Aorta (tissue), 5 donors: ENCODE measurements at places on chromosomes 4 and X. TPM values are rescaled to one million over a fixed set of nuclear protein-coding genes. Genes with fewer than 3 reads are reported as not detected.
A peak's percentile ranks its signal among the peaks of the same experiment; 100 is the strongest.

DNA sequence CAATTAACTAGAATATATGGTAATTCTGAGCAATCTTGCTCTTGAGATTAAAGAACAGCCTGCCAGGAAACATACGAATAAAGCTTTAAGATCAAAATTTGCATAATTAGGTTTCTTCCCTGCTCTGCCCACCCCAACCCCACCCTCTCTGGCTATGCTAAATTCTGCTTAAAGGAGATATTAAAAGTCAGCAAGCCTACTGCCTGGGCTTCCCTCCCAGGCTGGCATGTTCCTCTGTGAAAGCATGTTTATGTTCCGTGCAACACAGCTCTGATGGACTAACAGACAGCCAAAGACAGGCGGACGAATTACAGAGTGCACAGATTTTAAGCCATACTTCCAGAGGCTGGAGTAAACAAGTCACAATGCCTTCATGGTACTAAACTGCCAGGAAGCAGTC, 28.4 kb downstream of the CD99L2 start:
- no peak for DNase-seq
- no peaks in the 10 kb centered on the region for H3K4me1 ChIP-seq

DNA sequence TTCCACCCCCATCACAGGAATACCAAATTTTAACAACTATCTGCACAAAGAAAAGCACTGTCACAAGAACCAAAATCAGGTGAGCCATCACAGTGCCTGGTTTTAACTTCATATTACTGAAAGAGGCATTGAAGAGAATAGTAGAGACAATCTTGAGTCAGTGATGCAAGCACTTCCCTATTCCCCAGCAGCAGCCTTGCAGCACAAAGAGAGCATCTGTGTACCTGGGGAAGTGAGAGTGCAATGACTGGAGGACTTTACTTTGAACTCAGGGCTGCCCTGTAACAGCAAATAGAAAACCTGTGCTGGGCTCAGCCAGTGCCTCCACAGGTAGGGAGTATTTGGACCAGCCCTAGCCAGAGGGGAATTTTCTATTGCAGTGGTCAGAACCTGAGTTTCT, 361.8 kb downstream of the TEX13C start:
- no peaks in the 10 kb centered on the region for H3K36me3 ChIP-seq
- H3K27me3 ChIP-seq: no peaks in the 10 kb centered on the region
- no peaks in the 10 kb centered on the region for H3K4me1 ChIP-seq
- H3K4me3 ChIP-seq: no peak overlapping the region
- DNase-seq: no peak
- no peak overlapping the region for H3K27ac ChIP-seq

DNA sequence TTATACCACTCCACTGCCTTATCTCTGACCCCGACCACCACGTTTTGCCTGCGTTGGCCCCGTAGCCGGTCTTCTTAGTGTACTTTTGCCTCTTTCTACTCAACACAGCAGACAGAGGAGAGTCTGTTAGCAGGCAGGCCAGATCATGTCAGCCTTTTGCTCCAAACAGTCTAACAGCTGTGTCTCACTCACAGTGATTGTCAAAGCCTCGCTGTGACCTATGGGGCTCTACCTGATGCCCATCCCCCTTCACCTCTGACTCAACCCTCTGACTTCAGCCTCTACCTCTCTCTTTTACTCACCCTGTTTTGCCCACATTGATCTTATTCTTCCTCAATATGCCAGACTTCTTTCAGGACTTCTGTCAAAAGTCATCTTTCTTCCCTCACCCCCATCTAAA, 127.1 kb downstream of the TRIML1 start:
- no peaks in the 10 kb centered on the region for H3K27me3 ChIP-seq
- DNase-seq: no peak
- H3K4me3 ChIP-seq: no peak overlapping the region
- no peaks in the 10 kb centered on the region for H3K4me1 ChIP-seq
- H3K36me3 ChIP-seq: no peaks in the 10 kb centered on the region
- no peak overlapping the region for H3K27ac ChIP-seq

DNA sequence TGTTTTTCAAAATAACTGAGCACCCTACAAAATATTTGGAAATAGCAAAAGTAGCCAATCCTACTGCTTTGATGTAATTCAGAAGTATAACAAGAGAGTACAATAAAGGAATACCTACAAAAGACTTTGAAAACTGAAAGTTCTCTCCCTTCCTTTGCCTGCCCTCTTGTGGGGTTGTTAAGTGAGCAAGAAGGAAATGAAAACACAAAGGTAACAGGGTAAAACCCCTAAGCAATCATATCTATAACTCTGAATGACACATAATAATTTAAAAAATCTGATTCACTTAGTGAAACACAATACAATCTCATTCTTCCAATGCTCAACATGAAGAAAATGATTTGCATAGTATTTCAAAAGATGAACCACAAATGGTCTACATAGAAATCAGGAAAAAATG, 98.2 kb downstream of the FRYL start:
- no peaks in the 10 kb centered on the region for H3K27me3 ChIP-seq
- peaks cover 2% of the 10 kb centered on the region for H3K4me1 ChIP-seq
- no peaks in the 10 kb centered on the region for H3K36me3 ChIP-seq
- H3K27ac ChIP-seq: no peak overlapping the region
- H3K4me3 ChIP-seq: no peak overlapping the region

DNA sequence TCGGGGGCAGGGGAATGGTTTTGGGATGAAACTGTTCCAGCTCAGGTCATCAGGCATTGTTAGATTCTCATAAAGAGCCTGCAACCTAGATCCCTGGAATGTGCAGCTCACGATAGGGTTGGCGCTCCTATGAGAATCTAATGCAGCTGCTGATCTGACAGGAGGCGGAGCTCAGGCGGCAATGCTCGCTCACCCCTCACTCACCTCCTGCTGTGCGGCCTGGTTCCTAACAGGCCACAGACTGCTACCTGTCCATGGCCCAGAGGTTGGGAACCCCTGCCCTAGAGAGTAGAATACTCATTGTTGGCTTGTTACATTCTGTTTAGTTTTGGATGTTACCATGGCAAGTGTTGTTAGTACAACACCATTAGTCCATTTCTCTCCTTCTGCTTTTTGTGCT, 40.8 kb upstream of the STX18 start:
- H3K36me3 ChIP-seq: no peaks in the 10 kb centered on the region
- H3K4me1 ChIP-seq: no peaks in the 10 kb centered on the region
- H3K4me3 ChIP-seq: no peak overlapping the region
- no peaks in the 10 kb centered on the region for H3K27me3 ChIP-seq
- no peak for DNase-seq
- no peak overlapping the region for H3K27ac ChIP-seq

DNA sequence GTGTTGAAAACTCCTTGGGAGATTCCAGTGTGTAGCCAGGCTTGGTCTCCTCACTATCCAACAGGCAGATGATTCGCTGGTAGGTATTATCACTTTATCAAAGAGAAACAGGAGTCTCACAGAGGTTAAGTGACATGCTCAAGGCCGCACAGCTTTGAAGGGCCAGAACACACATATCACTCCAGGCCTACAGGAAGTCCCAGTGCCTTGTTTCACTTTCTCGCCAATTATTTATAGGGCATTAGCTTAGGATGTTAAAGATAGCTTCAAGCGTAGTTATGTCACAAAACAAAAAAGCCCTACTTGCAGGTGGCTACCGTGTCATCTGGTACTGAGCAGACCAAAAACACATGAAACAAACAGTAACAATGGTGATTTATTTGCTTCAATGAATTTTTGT, 13.2 kb downstream of the ATP8A1 start:
- H3K27me3 ChIP-seq: no peaks in the 10 kb centered on the region
- no peak overlapping the region for H3K4me3 ChIP-seq
- H3K36me3 ChIP-seq: no peaks in the 10 kb centered on the region

- H3K27ac ChIP-seq: no peak overlapping the region
- no peak for DNase-seq
- H3K27me3 ChIP-seq: no peaks in the 10 kb centered on the region
- H3K4me3 ChIP-seq: no peak overlapping the region
- no peaks in the 10 kb centered on the region for H3K36me3 ChIP-seq
- H3K4me1 ChIP-seq: no peaks in the 10 kb centered on the region
Observed at GRCh38 chr4:26873391-26874026, 12.9 kb downstream of the STIM2 start.

GRCh38 chrX:49991758-49992157, 69.4 kb downstream of the CLCN5 start:
- H3K4me3 ChIP-seq: no peak overlapping the region
- no peak for DNase-seq
- H3K4me1 ChIP-seq: no peaks in the 10 kb centered on the region
- H3K27ac ChIP-seq: no peak overlapping the region
- no peaks in the 10 kb centered on the region for H3K36me3 ChIP-seq

GRCh38 chrX:1026263-1027015, 186.0 kb downstream of the CRLF2 start:
- H3K27ac ChIP-seq: no peak overlapping the region
- no peaks in the 10 kb centered on the region for H3K4me1 ChIP-seq
- DNase-seq: no peak
- no peak overlapping the region for H3K4me3 ChIP-seq
- no peaks in the 10 kb centered on the region for H3K36me3 ChIP-seq

- H3K27ac ChIP-seq: peak overlapping the region; percentile 90
- H3K4me1 ChIP-seq: no peaks in the 10 kb centered on the region
- peak overlapping the region; percentile 33 for H3K4me3 ChIP-seq
- H3K27me3 ChIP-seq: no peaks in the 10 kb centered on the region
- DNase-seq: no peak
Observed at GRCh38 chrX:155070663-155070974, 317 bp downstream of the CMC4 start.

DNA sequence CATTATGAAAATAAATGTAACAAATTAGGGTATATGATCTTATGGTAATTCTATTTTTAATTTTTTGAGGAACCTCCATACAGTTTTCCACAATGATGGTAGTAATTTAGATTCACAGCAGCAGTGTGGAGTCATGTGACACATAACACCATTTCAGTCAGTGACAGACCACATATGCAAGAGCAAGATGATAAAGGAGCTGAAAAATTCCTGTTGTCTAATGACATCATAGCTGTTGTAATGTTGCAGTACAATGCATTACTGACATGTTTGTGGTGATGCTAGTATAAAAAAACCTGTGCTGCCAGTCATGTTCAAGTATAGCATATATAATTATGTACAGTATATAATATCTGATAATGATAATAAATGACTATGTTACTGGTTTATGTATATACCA, 28.5 kb downstream of the EMCN start:
- H3K4me3 ChIP-seq: no peak overlapping the region
- no peaks in the 10 kb centered on the region for H3K27me3 ChIP-seq
- no peaks in the 10 kb centered on the region for H3K4me1 ChIP-seq
- DNase-seq: no peak
- no peak overlapping the region for H3K27ac ChIP-seq

GRCh38 chrX:100340491-100341141, 69.5 kb downstream of the PCDH19 start:
- no peak overlapping the region for H3K4me3 ChIP-seq
- no peak overlapping the region for H3K27ac ChIP-seq
- DNase-seq: no peak
- no peaks in the 10 kb centered on the region for H3K27me3 ChIP-seq
- no peaks in the 10 kb centered on the region for H3K36me3 ChIP-seq
- H3K4me1 ChIP-seq: no peaks in the 10 kb centered on the region

Gene USP51
- 2.7 TPM for total RNA-seq

Gene CDS1
- 0.48 TPM for total RNA-seq
